Activated CD4-positive, alpha-beta T cell treated with anti-CD3 and anti-CD28 coated beads, Interleukin-2, amount 10 ng/mL, durations not matched to agents 7 days and 5 days (primary cell): ENCODE measurements at places on chromosomes 12 and 14. TPM values are rescaled to one million over a fixed set of nuclear protein-coding genes. Genes with fewer than 3 reads are reported as not detected.
A peak's percentile ranks its signal among the peaks of the same experiment; 100 is the strongest.

DNA sequence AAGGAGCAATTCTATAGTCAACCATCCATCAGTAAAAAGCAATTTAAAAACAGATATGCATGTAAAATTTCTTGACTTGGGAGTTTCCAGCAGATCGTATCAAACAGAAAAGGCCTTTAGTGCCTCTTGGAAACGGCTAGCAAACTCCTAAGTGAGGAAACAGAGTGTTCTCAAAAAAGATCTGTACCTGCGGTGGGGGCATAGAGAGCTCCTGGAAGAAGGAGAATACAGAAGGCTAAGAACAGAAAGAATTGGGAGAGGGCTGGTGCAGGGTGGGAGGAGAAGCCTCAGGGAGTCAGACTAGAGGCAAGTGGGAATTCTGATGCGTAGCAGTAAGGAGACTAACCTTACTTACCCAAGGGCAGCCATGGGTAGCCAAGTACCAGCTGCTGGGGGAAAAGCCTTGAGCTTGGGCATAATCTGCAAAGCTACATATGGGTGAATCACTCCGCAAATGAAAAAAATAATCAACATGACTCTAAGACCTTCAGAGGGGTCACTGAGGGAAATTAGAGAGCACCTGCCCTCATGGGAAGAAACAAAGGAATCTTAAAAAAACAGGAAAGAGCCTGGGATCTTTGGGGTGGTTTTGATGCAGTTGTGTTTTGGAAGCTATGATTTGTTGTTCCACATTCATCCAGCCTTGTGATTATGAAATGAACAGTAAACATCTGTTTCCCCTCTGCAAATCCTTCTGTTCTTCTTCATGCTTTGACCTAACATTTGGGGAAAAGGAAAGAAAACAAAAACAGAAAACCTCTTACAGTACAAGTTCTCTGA lies 10.4 kb downstream of the RHOJ start:
- DNase-seq: no peak

Gene HNF1A
- total RNA-seq: not detected

Gene ZDHHC22
- total RNA-seq: not detected

Gene HCFC2
- total RNA-seq: 15.4 TPM

DNA sequence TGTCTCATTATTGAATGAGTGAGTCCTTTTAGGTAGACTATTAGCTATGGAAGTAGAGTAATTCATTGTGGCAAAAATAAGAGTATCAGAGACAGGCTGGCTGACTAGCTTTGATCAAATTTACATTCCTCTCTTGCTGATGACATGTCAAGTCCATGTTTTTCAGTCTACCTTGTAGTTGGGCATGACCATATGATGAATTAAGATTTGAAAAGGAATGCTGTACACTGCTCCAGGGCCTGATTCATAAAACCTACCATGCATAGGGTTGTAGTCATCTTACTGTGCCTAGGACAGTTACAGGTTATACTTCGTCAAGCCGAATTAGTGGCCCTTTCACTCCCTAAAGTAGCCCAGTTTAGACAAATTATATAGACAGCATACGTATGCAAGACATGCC lies 545.7 kb upstream of the MIS18BP1 start:
- no peak for DNase-seq

DNA sequence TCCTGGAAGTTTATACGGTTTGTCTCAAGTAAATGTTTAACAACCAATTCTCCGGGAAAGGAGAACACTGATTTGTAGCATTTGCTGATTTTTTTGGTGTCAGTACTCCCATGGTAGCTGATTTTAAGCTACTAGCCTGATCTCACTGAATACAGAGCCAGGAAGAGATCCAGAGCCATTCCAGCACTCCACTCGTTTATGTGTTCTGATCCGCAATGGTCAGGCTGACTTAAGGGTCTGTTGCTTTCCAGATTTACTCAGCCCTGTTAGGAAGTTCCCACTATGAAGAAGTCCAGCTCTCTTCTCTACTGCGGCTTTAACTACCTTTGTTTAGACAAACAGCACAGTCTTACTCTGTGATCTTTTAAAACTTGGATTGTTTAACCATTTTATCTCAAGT lies 38.0 kb upstream of the NID2 start:
- no peak for DNase-seq

Gene ADAMTS20
- not detected for total RNA-seq

- DNase-seq: no peak
These were observed 14.4 kb downstream of the SPTLC2 start for GRCh38 chr14:77601846-77602619.

DNA sequence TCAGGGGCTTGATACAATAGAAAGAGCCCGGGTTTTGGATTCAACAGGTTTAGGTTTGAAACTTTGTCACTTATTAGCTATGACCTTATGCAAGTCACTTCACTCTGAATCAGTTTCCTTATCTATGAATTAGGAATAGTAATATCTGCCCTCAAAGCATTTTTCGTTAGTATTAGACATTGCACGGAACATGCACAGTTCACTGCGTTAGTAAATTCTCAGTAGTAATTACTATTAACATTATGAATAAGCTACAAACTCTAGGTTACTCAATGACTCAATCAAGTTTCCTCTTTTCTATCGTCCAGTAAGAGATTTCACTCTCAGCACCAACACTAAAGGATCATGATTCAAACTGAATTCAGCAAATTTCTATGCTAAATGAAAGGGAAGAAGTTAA lies 150.3 kb downstream of the CEP83 start:
- no peak for DNase-seq

Gene KIF26A
- 0.35 TPM for total RNA-seq

- DNase-seq: no peak
These were observed 92.0 kb downstream of the MIPOL1 start for GRCh38 chr14:37289688-37290087.

Gene SLC24A4
- total RNA-seq: not detected

GRCh38 chr14:77980475-77981321 lies 180.8 kb downstream of the ADCK1 start:
- DNase-seq: no peak

GRCh38 chr12:125324861-125325490 lies 259.7 kb downstream of the AACS start:
- no peak for DNase-seq

Gene TCL1B
- not detected for total RNA-seq

DNA sequence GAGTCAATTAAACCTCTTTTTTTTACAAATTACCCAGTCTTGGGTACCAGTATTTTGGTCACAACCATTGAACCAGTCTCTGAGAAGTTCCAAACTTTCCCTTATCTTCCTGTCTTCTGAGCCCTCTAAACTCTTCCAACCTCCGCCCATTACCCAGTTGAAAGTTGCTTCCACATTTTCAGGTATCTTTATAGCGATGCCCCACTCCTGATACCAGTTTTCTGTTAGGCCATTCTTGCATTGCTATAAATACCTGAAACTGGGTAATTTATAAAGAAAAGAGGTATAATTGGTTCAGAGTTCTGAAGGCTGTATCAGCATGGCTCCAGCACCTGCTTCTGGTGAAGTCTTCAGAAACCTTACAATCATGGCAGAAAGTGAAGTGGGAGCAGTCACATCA lies 31.7 kb downstream of the TTC5 start:
- DNase-seq: no peak

GRCh38 chr12:57521525-57522010 lies 1.1 kb upstream of the MBD6 start:
- peak; percentile 21 for DNase-seq

DNA sequence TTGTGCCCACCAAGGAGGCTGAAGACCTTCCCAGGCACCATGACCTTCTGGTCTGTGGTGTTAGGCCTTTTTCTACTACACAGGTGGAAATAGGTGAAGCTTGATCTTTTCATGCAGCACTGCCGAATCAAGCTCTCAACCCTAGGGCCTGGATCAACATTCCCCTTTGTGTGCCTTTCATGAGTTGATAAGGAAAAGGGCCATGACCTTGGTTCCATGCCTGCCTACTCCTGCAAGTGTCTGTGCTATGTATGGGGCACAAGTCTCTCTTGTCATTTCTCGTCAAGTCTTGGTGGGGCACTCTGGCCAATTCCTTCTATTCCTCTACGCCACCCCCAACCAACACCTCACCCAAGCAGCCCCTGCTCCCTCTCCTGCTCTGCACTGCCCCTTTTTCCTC lies 154.5 kb downstream of the SLC8A3 start:
- DNase-seq: no peak

DNA sequence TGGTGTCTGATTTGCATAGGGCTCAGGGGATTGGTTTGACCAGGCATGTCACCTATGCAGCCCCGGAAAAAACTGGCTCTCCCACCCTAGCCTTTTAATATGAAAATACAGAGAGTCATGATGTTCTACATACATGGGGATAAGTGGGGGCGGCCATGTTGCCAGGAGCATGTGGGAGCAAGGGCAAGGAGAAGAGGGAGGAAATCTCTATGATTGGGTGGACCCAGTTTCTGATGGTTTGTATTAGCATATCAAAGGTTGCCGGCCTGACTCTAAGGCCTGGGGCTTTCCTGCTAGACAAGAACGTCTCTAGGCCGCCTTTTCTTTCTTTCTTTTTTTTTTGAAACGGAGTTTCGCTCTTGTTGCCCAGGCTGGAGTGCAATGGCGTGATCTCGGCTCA lies 123.4 kb upstream of the CPSF6 start:
- no peak for DNase-seq

Gene WDR20
- 35.7 TPM for total RNA-seq

DNA sequence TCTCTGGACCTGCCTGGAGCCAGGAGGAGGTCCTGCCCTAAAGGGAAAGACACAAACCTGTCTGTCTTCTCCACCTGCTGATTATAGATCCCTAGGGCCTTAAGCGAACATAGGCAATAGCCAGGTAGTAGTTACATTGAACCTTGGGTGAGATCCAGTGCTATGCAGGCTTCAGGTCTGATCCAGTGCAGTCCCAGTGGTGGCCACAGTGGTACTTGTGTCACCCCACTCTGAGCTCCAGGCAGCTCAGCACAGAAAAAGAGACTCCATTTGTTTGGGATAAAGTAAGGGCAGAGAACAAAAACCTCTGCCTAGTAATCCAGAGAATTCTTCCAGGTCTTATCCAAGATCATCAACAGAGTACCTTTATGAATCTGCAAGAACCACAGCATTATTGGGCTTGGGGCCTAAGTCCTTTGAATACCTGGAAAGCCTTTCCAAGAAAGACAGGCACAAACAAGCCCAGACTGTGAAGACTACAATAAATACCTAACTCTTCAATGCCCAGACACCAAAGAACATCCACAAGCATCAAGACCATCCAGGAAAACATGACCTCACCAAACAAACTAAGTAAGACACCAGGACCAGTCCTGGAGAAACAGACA lies 60.4 kb upstream of the KTN1 start:
- DNase-seq: no peak

DNA sequence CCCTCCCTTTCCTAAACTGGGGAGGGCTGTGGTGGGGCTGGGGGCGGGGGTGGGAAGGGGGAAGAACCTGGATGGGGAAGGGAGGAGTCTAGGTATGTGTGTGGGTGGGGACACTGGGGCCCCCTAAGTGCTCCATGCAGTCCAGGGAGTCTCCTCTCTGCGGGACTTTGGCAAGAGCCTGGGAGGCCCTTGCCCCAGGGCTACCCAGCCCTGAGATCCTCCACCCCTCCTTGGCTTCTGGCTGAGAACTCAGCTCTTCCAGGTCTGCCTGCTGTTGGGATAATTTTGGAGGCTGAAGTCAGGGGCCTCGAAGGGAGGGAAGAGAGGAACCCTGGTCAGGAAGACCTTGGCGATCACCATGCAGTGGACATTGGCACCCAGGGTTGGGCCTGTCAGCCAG lies 2.2 kb upstream of the DLK1 start:
- DNase-seq: no peak

GRCh38 chr14:55097881-55098560 lies 31.0 kb upstream of the LGALS3 start:
- DNase-seq: peak; percentile 61

Gene MLXIP
- total RNA-seq: 46.8 TPM

- DNase-seq: no peak
These were observed 332.6 kb upstream of the SYT1 start for GRCh38 chr12:78531831-78532458.

DNA sequence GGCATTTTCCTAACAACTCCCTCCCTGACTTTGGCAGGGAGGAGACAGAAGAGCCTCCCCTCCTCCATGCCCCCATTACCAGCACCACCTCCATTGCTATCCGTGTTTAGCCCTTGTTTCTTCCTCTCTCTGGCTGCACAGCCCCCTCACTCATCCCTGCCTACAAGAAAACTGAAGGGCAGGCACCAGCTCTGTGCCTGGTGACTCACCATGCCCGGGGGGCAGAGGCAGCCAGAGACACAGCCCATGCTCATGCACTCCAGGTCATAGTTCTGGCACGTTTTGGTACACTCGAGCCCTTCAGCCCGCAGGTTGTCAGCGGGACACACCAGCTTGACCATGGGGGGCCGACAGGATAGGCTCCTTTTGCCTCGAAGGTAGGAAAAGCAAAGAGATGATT lies 80.4 kb downstream of the VWF start:
- no peak for DNase-seq
